ENCODE measurements at places on chromosomes 7 and 10.

- DNase-seq: no peak
These were observed 43.2 kb downstream of the HIBADH start for GRCh38 chr7:27619492-27619891.

GRCh38 chr7:49497471-49497870 lies 276.0 kb upstream of the VWC2 start:
- DNase-seq: no peak

- DNase-seq: no peak
These were observed 162.9 kb upstream of the AOAH start for GRCh38 chr7:36887233-36887632.

DNA sequence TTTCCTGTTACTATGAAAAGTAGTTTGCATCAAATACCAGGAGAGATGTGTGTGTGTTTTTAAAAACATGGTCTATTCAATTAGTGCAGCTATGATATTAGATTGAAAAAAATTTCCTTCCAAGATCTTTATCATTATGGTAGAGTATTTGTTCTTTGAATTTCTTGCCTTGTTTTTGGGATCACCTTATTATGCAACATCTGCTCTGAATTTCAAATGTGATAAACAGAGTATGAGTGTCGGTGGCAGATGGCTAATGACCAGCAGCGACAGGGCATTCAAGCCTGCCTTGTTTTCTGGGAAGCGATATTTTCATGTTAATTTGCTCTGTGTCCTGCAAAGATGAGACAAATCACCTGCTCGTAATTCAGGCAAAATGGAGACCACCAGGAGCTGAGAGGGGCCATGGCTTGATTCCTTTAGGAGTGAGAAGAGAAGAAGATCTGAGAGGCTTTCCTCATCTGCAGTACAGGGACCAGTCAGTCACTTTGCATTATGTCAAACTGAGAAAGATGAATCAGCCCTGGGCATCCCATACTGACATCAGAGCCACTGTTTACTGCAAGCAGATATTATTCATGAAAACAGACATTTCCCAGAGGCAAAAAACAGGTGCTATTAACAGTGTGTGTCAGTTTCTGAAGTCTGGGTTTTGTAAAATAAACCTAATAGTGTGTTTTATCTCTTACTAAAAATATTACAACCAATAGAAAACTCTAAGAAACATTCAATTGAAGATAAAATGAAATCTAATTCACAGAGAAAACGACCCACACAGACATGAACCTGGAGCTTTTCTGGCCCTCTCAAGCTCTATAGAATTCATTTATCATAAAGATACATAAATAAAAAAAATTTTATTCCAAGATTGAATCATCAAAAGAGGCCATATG lies 67.6 kb downstream of the CDK6 start:
- DNase-seq: no peak

GRCh38 chr10:82321724-82322123 lies 446.7 kb downstream of the NRG3 start:
- DNase-seq: no peak

GRCh38 chr7:1463676-1464223 lies 4.5 kb upstream of the MICALL2 start:
- DNase-seq: no peak

DNA sequence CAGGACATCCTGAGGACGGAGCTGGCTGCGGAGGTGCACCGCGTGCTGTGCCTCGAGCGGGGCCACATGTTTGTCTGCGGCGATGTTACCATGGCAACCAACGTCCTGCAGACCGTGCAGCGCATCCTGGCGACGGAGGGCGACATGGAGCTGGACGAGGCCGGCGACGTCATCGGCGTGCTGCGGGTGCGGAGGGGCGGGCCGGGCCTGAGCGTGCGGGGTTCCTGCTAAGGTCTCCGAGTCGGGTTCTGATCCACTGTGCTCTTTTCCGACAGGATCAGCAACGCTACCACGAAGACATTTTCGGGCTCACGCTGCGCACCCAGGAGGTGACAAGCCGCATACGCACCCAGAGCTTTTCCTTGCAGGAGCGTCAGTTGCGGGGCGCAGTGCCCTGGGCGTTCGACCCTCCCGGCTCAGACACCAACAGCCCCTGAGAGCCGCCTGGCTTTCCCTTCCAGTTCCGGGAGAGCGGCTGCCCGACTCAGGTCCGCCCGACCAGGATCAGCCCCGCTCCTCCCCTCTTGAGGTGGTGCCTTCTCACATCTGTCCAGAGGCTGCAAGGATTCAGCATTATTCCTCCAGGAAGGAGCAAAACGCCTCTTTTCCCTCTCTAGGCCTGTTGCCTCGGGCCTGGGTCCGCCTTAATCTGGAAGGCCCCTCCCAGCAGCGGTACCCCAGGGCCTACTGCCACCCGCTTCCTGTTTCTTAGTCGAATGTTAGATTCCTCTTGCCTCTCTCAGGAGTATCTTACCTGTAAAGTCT lies 10.4 kb downstream of the ATG9B start:
- peak; percentile 96 for DNase-seq

DNA sequence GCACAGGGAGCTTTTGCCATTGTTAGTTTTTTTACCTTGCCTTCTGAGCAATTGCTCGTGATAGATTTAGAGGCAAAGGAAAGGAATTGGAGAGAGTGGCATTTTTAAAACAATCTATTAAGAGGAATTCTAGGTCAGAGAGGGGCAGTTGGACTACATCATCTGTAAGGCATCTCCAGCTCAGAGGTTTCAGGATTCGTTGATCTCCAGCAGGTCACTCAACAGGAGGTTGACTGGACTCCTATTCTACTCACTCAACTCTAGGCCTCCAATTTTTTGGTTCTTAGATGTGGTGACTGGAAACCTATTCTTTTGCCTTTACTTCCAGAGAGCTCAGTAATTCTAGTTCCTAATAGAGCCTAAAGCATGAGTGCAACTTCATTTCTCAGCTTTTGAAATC lies 42.8 kb downstream of the TBXAS1 start:
- no peak for DNase-seq

GRCh38 chr7:23938215-23938614 lies 228.2 kb downstream of the STK31 start:
- no peak for DNase-seq

DNA sequence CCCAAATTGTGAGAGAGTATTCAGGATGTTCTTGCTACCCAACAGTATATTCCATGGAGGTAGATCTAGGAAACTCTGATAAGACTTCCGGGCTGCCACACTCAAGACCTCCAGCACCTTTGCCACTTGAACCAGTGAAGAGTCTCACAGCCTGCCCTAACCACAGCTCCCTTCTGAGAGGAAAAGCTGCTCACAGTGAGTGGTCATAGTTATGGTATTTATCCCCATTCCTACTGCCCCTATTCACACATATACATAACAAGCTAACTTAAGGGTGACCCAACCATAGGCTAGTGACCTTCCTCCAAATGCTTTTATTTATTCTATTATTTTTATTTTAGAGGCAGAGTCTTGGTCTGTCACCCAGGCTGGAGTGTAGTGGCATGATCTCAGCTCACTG lies 156.3 kb downstream of the PTEN start:
- DNase-seq: no peak

DNA sequence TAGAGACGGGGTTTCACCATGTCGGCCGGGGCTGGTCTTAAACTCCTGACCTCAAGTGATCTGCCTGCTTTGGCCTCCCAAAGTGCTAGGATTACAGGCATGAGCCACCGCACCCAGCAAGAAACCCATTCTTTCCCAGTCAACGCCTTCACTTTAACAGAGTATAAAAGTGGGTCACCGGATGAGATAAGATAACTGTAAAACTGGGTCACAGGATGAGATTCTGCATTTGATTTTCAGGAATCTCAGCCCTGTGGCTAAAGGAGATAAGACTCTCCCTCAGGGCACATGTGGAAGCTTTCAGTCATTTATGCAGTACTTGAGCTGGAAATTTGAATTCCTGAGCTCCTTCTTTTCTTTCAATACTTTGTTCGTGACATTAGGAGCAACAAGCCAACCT lies 70.8 kb downstream of the LRRC17 start:
- DNase-seq: no peak

- DNase-seq: no peak
These were observed 9.7 kb upstream of the OIT3 start for GRCh38 chr10:72883861-72884260.

- no peak for DNase-seq
These were observed 307.9 kb downstream of the PARD3 start for GRCh38 chr10:34507217-34507616.

DNA sequence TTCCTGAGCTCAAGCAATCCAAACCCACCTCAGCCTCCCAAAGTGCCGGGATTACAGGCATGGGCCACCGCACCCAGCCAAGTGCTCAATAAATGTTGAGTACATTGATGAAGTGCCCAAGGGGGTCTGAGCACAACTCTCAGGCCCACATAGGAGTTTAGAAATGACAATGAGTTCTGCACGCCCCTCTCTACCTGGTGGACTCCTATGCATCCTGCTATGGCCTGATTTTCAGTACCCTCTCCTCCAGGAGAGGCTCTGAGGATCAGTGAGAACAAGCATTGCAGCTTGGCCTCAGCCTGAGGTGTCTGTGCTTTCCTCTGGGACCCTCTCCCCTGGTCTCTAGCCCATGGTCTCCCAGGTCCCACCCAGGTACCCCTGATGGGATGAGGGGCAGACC lies 20.9 kb upstream of the GRIFIN start:
- DNase-seq: no peak

- DNase-seq: no peak
These were observed 181.6 kb downstream of the SND1 start for GRCh38 chr7:127833641-127834040.

GRCh38 chr7:101496017-101496416 lies 133.1 kb downstream of the MYL10 start:
- DNase-seq: no peak

- DNase-seq: no peak
These were observed 34.2 kb upstream of the ADRB1 start for GRCh38 chr10:114009281-114009996.

GRCh38 chr10:22932626-22933370 lies 4.9 kb downstream of the ARMC3 start:
- no peak for DNase-seq

GRCh38 chr10:48273741-48274140 lies 755 bp downstream of the FRMPD2 start:
- no peak for DNase-seq

GRCh38 chr10:99430116-99430450 lies 341 bp downstream of the GOT1 start:
- no peak for DNase-seq

DNA sequence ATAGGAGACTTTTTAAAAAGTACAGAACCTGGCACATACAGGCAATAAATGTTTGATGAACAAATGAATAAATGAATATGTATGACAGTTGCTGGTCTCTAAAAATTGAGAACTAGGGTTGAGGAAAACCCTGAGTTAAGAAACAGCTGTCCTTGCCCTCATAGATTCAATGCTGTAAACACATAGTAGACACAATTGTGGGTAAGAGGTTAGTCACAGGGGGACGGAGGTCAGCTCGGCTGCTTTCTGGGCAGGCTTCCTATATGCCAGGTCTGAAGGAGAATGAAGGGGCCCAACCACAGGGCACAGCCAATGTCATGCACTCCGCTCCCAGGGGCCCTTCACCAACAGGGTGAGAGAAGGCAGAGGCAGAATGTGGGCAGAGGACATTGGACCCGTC lies 143.3 kb upstream of the RSU1 start:
- DNase-seq: no peak

DNA sequence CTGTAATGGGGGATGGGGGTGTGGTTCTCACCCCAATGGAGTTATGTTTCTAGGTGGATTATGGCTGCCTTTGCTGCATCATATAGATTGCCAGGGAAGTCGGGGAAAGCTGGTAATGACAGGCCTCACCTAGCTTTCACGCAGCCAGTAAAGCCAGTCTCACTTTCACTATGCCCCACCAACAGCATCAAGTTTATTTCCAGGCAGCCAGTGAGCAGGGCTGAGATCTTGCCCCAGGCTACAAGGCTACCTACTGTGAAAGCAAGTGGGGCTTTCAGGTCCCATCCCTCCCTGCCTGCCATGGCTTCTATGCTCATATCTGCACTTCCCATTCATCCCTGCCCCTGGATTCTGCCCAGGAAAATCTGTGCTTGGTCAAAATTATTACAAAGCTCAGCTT lies 61.7 kb upstream of the NXPH1 start:
- no peak for DNase-seq

DNA sequence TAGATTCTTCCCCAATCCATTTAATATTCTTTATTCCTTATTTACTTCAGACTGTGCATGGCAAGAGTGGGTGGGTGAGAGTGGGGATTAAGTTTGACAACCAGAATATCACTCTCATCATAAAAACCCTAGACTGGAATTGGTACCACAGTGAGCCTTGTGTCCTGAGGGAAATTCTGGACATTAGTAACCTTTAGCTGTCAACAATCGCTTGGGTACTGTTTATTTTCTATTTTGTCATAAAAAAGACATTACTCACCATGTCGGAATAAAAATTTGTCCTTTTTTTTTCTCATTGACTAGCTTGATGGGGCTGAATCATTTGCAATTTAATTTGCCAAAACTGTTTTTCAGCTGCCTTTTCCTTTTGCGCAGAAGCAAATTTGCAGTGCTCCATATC lies 176.1 kb upstream of the SEMA3C start:
- no peak for DNase-seq

GRCh38 chr10:49740346-49741107 lies 21.6 kb downstream of the OGDHL start:
- DNase-seq: no peak

DNA sequence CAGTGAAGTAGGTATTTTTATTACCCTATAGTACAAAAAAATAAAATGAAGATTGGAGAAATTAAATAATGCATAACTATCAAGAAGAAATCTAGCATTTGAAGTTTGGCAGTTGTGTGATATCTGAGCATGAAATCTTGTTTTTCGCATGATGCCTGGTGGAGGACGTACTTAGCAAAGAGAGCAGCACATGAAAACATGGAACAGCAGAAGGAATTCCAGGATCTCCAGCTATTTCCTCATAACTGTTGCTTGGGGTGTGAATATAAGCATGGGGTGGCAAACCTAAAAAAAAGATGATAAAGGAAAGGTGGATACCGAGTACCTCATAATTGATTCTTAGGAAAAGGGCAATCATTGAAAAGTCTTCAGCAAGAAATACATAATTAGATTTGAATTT lies 174.3 kb upstream of the FAM3C start:
- DNase-seq: no peak

DNA sequence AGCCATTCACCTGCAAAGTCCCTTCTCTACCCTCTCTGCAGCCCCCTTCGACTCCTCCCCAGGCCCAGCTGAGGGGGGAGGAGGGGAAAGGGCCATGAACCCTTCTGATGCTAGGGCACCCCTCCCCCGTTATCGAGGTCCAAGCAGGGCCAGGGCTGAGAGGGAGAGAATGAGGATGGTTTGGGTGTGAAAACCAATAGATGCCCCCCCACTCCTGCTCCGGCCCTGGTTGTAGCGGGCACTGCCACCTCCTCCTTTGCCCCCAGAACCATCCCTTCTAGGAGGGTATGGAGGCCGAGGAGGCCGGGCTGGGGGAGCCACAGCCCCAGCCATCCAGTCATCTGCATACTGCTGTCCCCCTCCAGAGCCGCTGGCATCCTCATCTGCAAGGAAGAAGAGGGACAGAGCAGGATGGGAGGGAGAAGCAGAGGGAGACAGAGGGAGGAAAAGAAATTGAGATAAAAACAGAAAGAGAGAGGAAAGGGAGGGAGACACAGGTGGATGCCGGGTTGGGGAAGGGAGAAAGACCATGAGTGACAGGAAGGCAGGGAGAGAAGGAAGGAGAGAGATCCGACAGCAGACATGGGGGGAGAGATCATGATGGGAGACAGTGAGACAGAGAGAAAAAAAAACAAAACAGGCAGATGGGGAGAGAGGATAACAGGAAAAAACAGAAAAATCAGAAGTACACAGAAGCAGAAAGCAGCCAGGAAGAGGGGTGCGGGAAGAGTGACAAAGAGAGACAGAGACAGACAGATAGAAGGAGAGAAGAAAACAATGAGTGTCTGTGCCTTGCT lies 1.9 kb upstream of the GAL3ST4 start:
- DNase-seq: no peak
